ENCODE measurements at places on chromosomes 1 and 21.
A peak's percentile ranks its signal among the peaks of the same experiment; 100 is the strongest.

GRCh38 chr1:223364685-223365382 is 858 bp upstream of the SUSD4 start:
- no peak for DNase-seq

DNA sequence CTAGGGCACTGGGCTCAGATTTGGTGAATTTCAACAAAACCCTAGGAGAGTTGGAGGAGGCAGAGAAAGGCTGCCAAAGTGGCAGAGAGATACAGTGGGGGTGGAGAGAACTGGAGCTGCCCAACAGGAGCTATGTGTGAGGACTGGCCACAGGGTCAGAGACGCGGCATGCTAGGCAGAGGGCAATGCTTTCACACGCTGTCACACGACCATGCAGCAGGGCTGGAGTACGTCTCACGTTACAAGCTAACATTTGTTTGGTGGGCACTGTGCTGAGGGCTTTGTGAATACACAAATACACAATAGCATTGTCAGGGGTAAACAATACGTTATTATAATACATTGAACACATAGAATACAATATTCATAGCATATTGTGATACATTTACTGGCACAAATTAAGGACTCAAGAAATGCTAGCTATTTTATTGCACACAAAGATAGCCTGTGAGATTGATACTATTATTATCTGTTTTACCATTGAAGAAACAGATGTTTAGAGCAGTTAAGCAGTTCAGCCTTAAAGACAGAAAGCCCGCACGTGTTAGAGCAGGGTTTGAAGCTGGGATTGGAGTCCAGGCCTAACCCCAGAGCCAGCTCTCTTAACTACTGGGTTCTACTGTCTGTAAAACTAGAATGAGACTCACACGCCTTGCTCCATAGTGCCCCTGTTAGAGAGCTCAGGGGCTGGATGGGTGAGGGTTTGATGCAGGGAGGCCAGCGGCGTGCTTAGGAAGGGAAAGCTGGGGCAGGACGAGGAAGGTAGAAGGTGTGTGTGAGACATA is 4.5 kb downstream of the RAB7B start:
- no peak for DNase-seq

DNA sequence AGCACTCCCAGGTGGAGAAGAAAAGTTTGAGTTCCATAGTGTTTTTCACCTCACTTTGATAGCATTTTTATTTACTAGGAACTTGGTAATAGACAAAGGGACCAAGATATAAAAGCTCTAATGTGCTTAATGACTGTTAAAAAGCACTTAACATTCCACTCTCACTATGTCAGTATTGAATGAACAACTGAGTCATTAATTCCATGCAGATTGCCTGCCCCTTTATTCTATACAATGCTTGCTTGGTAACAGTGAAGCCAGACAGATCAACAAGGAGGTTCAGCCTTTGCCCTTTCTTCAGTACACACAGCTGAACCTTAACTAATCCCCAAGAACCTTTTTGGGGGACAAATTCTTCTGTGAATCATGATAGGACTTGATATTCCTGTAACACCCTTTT is 425.5 kb downstream of the NUF2 start:
- no peak for DNase-seq

- no peak for DNase-seq
Observed at GRCh38 chr1:19644681-19645410, 735 bp downstream of the NBL1 start.

- DNase-seq, result no peak
Observed at GRCh38 chr1:226135059-226135651, 51.4 kb downstream of the ACBD3 start.

DNA sequence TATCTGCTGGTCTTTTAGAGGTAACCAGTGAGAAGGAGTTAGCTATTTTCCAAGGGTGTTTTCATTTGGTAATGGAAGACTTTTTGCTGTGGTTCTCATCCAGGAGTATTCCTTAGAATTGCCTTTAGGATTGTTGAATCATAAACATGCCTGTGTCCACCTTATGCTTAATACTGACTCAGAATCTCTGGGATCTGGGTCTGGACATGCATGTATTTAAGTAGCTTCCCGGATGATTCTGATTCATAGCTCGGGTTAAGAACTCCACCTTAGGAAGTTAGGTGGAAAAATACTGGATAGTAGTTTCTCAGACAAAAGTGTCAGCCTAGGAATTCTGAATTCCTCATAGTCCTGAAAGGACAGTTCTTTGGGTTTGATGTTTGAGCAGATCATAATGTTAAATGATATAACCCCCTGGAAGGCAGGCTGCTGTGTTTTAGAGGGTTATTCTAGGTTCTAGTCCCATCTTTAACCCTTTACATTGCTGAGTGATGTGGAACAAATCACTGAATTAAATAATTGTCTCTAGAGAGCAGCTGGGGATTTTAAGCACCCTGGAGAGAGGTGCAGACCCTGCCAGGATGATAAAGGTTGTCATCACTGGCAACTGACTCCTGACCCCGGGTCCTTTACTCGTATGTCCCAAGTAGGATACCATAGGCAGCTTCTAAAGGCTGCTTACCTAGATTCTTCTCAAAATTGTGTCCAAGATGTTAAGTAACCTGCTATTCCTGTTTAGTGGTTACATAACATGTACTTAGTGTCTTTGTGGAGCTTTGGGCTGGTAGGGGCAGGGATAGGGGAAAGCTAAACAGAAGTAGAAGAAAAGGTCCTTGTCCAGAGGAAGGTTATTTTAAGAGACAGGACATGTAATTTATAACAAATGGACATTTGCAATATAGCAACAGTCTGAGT is 14.5 kb upstream of the C4BPB start:
- DNase-seq, result no peak

DNA sequence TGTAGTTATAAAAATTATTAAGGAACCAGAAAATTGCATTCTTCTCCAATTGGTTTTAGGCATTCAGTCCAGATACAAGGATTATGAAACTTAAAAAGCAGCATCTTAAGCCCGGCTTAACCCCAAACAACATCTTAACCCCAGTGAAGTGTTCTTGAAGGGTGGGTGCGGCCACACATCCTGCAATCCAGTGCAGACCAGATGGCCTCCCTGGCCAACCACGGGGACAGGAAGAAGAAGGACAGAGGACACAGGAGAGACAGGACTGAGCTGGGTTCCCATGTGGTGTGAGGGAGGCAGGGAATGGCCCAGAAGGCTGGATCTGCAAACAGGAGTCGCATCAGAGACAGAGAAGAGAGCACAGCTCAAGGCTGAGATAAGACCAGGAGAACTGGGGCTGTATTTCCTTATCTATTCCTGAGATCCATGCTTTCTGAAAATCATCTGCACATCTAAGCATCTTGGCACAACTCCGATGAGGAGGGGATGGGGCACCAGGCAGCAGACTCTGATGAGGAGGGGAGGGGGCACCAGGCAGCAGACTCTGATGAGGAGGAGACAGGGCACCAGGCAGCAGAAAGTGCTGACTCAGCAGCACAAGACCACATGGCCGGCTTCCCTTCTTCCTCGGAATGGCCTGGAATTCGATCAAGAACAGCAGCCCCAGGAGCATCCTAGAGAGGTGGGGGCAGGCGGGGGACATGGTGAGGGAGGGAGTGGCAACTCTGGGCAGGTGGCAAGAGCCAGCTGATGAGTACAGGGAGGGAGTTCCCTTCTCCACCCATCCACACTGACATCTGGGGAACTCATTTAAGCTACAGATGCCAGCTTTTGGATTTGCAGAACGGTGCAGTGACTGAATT is 26.6 kb downstream of the ABCG1 start:
- DNase-seq, result no peak

GRCh38 chr21:39663066-39663465 is 50.3 kb downstream of the B3GALT5 start:
- no peak for DNase-seq

DNA sequence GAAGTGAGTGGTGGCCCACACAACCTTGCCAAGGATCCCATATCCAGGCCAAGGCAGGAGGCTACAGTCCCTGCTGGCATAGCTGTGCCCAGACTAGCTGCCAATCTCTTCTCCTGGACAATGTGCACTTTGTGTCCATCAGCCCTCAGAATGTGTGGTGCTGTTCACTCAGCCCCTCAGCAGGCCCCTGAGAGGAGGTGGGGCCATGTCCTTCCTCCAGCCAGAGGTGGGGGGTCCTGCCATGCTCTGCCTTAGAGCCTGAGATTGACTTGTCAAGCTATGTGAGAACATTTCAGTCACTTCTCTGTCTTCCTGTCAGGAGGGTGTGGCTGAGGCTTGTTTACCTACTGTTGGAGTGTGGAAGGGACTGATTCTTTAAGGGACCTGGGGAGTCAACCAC is 1.4 kb downstream of the NCF2 start:
- DNase-seq, result no peak

- no peak for DNase-seq
Observed at GRCh38 chr1:93108335-93108734, 29.3 kb downstream of the MTF2 start.

GRCh38 chr21:44345495-44345894 is 6.3 kb upstream of the CFAP410 start:
- no peak for DNase-seq

GRCh38 chr1:1038694-1039093 is 18.8 kb downstream of the AGRN start:
- DNase-seq, result no peak

GRCh38 chr1:152997901-152998300 is 3.6 kb upstream of the SPRR3 start:
- no peak for DNase-seq

DNA sequence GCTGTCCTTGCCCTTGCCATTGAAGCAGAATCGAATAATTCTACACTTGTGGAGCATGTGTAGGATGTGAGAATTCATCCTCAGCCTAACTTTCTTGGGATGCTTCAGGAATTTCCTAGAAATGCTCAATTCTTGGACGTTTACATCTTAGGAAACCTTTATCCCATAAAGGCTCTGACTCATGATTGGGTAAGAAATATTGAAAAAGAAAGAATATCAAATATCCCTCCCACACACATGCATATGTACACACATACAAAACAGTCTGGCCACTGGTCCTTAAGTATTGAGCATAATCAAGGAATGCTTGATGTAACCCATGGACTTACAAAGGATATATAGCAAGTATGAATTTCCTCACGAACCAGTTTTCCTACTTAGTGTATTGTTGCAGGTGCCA is 83.9 kb upstream of the IPO9 start:
- DNase-seq, result no peak

DNA sequence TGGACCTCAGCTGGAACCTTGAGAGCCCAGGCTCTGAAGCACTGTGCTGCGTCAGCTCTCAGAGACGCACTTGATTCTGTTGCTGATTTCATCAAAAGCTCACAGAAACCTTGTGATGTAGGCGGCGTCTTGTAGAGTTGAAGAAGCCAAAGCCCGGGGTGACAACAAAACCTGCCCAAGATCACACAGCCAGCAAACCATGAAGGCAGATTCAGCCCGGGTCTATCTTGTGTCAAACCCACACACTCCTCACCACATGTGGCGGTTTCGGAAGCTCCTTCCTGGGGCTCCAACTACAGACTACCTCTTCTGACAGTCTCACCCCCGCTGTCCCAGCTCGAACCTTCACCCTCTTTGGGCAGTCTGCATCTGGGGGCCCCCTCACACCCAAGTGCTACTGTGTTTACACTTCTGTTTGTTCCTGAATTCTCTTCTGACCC is 50.4 kb downstream of the TENT5C start:
- DNase-seq, result peak; percentile 66

- DNase-seq, result no peak
Observed at GRCh38 chr1:64263335-64263734, 59.9 kb downstream of the UBE2U start.

DNA sequence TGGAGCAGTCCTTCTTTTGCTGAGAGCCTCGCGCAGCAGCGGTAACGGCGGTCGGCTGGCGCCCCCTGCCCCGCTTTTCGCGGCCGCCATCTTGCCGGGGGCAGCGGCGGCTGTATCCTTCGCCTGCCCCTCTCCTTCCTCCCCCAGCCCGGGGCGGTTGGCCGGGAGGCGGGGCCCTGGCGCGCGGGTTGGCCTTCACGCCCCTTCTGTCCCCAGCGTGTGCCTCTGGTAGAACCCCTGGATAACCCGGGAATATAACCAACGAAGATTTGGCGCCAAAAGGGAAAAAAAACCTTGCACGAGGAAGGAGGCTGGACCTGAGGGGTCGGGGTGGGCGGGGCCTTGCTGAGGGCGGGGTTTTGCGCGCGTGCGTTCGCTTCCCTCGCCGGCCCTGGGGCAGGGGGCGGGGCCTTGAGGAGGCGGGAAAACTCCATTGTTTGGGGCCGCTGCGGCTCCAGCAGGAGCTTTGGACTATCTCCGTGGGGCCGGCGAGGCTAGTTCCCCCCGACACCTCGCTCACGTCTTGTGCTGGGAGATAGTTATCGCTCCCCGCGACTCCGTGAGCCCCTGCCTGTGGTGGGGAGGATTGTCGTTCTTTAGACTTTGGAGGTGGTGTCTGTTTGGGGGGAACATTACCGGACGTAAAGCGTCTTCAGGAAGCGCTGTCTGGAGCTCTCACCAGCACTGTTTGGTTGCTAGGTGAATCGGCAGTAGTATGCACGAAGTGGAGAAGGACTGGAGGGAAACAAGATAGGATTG is 689 bp downstream of the NASP start:
- peak; percentile 71 for DNase-seq

DNA sequence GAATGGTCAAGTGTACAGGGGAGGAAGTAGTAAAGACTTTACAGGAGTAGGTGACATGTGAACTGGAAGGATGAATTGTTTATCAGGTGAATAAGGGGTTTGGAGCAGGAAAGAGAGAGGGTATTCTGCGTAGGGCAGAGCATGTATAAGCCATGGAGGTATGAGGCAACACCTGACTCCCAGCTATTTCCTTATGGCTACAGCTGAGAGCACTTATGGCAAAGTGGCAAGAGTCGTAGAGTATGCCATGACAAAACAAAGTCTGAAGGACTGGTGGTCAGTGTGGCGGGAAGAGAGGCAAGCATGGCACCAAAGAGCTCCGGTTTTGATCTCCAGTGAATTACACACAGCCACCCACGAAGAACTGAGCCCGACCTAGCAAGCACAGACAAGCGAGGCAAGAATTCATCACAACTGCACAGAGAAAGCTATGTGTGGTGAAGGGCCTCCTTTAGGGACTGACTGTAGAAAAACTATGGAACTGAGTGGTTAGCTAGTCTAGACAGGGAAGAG is 9.0 kb upstream of the ELOVL1 start:
- DNase-seq, result no peak

DNA sequence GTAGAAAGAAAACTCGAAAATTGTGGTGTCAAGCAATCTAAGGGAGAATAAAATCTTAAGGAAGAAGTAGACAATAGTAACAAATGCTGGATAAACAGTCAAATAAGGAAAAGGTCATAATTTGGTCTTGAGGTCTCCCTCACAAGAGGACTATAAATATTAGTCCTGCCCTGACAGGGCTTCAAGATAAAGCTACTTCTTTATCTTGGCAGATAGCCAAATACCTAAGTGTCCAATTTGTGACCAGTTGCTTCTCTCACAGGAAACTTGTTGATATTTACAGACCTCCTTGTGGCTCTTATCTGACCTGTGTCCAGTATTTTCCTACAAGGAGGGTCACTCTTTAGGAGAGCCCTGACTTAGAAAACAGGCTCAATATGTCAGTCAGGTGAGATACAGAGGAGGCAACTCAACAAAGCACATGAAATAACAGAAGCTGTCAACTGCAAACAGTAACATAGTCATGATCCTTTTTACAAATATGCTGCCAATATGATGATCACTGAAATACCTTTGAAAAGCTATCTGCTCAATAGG is 88.8 kb downstream of the TNNI3K start:
- DNase-seq, result no peak

- DNase-seq, result no peak
Observed at GRCh38 chr1:84247425-84248220, 53.9 kb upstream of the SAMD13 start.

- no peak for DNase-seq
Observed at GRCh38 chr1:198125995-198126735, 30.6 kb upstream of the NEK7 start.

- DNase-seq, result no peak
Observed at GRCh38 chr1:115630342-115630741, 11.4 kb upstream of the VANGL1 start.

All from stimulated activated CD8-positive, alpha-beta memory T cell treated with anti-CD3 and anti-CD28 coated beads, Interleukin-7, amount 100 ng/mL, for 4 hours (primary cell).